ENCODE measurements at places on chromosomes 2 and 18. TPM values are rescaled to one million over a fixed set of nuclear protein-coding genes. Genes with fewer than 3 reads are reported as not detected.

DNA sequence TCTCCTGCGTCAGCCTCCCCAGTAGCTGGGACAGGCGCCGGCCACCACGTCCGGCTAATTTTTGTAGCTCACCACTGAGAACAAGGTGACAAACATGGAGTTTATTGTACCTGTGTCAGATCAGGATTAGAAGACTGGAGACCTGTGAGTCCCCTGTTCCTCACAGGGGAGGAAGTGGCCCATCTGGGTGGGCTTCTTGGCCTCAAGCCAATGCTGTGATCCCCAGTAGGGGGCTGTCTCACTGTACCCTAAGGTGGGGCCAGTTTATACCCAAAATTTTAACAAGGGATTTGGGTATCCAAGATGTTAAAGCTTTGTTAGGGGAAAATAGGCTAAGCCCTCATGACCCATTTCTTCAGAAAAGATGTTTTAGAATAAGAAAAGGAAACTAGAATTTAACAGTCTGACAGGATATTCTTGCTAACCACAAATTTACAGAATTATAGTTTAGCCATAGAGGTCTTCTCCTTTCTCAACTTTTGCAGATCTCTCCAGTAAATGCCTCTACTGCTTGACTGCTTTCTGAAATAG lies 16.3 kb downstream of the PCBP1 start:
- peaks cover 29% of the 10 kb centered on the region for H3K4me1 ChIP-seq
- H3K27me3 ChIP-seq = no peaks in the 10 kb centered on the region
- H3K4me3 ChIP-seq = no peak overlapping the region
- H3K36me3 ChIP-seq = no peaks in the 10 kb centered on the region
- peak overlapping the region; percentile 33 for H3K27ac ChIP-seq
- no peak for DNase-seq

GRCh38 chr2:238947243-238947760 lies 99.4 kb downstream of the TWIST2 start:
- no peak for DNase-seq
- H3K27me3 ChIP-seq = no peaks in the 10 kb centered on the region
- no peak overlapping the region for H3K4me3 ChIP-seq

- no peak for DNase-seq
- no peaks in the 10 kb centered on the region for H3K36me3 ChIP-seq
- H3K27me3 ChIP-seq = no peaks in the 10 kb centered on the region
- H3K27ac ChIP-seq = no peak overlapping the region
- no peak overlapping the region for H3K4me3 ChIP-seq
Measured at GRCh38 chr2:74702001-74702715, 48.1 kb downstream of the SEMA4F start.

DNA sequence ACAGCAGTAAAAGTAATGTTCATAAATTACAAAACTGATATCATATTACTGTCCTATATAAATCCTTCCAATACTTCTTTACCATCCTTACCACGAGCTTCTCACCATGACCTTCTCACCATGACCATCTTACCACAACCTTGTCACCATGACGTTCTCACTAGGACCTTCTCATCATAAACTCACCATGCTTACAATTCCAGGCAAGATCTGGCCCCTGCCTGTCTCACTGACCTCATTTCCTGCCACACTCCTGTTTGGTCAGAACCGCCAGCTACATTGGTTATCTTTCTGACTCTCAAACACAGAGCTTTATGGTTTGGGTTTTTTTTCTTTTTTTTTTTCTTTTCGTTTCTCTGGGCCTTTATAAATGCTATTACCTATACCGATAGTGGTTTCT lies 827.6 kb downstream of the RNF144A start:
- no peak overlapping the region for H3K27ac ChIP-seq
- H3K36me3 ChIP-seq = no peaks in the 10 kb centered on the region
- DNase-seq = no peak
- H3K27me3 ChIP-seq = no peaks in the 10 kb centered on the region

- H3K4me3 ChIP-seq = no peak overlapping the region
- DNase-seq = peak; percentile 84
- no peak overlapping the region for H3K27ac ChIP-seq
- H3K4me1 ChIP-seq = peaks cover 10% of the 10 kb centered on the region
- peaks cover 14% of the 10 kb centered on the region for H3K27me3 ChIP-seq
Measured at GRCh38 chr2:160918906-160919503, 241.2 kb upstream of the TANK start.

DNA sequence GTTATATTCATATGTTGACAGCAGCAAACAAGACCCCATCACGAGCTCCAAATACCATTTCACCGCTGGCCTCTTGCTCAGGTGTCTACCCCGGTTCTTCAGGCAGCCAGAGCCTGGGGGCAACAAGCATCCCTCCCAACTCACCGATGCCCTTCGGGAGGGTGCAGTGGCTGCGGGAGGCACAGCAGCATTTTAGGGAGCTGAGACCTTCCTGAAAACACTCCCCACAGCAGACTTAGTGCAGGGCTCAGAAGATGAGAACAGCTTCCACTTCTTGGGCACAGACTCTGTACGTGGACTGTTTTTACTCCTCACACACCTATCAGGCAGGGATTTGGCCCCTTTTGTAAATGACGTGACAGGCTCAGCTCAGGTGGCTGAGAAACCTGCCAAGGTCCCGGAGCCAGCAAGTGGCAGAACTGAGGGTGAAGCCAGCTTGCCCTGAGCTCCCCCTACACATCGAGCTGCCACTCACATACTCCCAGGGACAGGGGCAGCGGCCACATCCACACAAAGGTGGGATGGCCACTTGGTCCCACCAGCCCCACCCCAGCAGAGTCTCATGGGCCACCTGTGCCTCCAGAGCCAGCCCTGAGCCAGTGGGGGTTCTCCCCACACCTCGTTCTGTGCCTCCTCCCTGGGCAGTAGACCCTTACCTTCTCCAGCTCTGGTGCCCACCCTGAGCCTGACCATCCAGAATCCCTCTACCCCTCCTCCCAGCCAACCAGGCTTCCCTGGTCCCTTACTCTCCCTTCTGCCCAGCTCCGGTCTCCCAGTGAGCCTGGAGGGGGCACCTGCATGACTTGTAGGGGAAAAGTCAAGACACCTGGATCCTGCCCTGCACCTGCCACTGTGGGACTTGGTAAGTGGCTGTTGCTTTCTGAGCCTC lies 28.5 kb downstream of the CYP27C1 start:
- no peak overlapping the region for H3K4me3 ChIP-seq
- H3K27me3 ChIP-seq = no peaks in the 10 kb centered on the region
- peaks cover 31% of the 10 kb centered on the region for H3K4me1 ChIP-seq
- H3K36me3 ChIP-seq = no peaks in the 10 kb centered on the region

- no peak for DNase-seq
- H3K4me3 ChIP-seq = no peak overlapping the region
- no peaks in the 10 kb centered on the region for H3K36me3 ChIP-seq
- no peak overlapping the region for H3K27ac ChIP-seq
- H3K27me3 ChIP-seq = no peaks in the 10 kb centered on the region
- H3K4me1 ChIP-seq = no peaks in the 10 kb centered on the region
Measured at GRCh38 chr2:125652280-125652679, 1003.7 kb upstream of the GYPC start.

- H3K27ac ChIP-seq = no peak overlapping the region
- peak; percentile 63 for DNase-seq
- no peaks in the 10 kb centered on the region for H3K27me3 ChIP-seq
- H3K4me1 ChIP-seq = no peaks in the 10 kb centered on the region
- no peak overlapping the region for H3K4me3 ChIP-seq
Measured at GRCh38 chr2:3692375-3692774, 11.0 kb upstream of the DCDC2C start.

DNA sequence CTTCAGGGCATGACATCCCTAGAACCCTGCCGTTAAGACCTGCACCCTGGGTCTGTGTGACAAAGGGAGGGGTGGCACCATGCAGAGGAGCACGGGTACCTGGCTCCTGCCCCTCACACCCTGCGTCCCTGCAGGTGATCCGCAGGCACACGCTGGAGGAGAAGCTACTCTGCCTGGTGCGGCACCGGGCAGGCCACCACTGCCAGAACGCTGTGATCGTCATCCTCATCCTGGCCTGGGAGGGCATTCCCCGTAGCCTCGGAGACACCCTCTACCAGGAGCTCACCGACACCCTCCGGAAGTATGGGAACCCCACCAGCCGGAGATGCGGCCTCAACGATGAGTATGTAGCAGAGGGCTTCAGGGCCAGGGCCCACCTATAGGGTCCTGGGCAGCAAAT lies 60.0 kb downstream of the BOLA3 start:
- no peak overlapping the region for H3K4me3 ChIP-seq
- DNase-seq = no peak
- H3K27ac ChIP-seq = no peak overlapping the region
- H3K27me3 ChIP-seq = no peaks in the 10 kb centered on the region
- H3K36me3 ChIP-seq = 0 out of 2 replicates have a peak, but pooled peaks cover 4% of the 10 kb centered on the region

- H3K4me1 ChIP-seq = no peaks in the 10 kb centered on the region
- DNase-seq = no peak
- H3K27ac ChIP-seq = peak overlapping the region; percentile 45
- peaks cover 25% of the 10 kb centered on the region for H3K36me3 ChIP-seq
- H3K4me3 ChIP-seq = no peak overlapping the region
Measured at GRCh38 chr2:3585261-3586109, 9.4 kb upstream of the COLEC11 start.

DNA sequence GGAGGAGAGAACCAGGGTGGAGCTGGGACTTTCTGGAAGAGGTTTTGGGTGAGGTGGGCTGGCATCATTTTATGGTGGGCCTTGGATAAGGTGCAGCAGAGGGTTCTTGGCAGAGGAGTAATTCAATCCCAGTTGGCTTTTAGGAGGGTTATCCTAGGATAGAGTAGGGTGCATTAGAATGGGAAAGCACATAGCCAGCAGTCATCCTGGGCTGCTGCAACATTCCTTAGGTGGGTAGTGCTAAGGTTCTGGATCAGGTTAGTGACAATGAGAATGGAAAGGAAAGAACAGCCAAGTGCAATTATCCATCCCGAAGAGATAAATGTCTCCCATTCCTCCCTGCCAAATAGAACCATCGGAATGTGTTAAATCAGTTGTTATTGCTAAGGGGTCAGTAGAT lies 157.3 kb upstream of the SPRED2 start:
- no peak overlapping the region for H3K4me3 ChIP-seq
- no peaks in the 10 kb centered on the region for H3K4me1 ChIP-seq
- no peaks in the 10 kb centered on the region for H3K27me3 ChIP-seq
- DNase-seq = no peak
- H3K36me3 ChIP-seq = no peaks in the 10 kb centered on the region

- H3K27ac ChIP-seq = no peak overlapping the region
- H3K36me3 ChIP-seq = no peaks in the 10 kb centered on the region
- no peak overlapping the region for H3K4me3 ChIP-seq
- DNase-seq = no peak
- H3K27me3 ChIP-seq = no peaks in the 10 kb centered on the region
Measured at GRCh38 chr2:38438883-38439612, 62.0 kb upstream of the ATL2 start.

DNA sequence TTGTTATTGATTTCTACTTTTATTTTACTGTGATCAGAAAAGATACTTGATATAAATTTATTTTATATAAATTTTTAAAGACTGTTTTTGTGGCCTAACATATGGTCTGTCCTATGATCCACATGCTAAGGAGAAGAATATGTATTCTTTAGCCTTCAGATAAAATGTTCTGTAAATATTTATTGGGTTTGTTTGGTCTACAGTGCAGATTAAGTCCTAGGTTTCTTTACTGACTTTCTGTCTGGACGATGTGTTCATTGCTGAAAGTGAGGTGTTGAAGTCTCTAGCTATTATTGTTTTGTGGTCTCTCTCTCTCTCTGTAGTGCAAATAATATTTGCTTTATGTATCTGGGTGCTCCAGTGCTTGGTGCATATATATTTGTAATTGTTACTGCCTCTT lies 30.1 kb downstream of the OXER1 start:
- H3K27me3 ChIP-seq = no peaks in the 10 kb centered on the region
- H3K36me3 ChIP-seq = no peaks in the 10 kb centered on the region
- H3K4me1 ChIP-seq = no peaks in the 10 kb centered on the region
- H3K4me3 ChIP-seq = no peak overlapping the region
- no peak for DNase-seq
- H3K27ac ChIP-seq = no peak overlapping the region

- peaks cover 36% of the 10 kb centered on the region for H3K27me3 ChIP-seq
- no peaks in the 10 kb centered on the region for H3K36me3 ChIP-seq
- no peak overlapping the region for H3K4me3 ChIP-seq
- no peaks in the 10 kb centered on the region for H3K4me1 ChIP-seq
- no peak for DNase-seq
Measured at GRCh38 chr18:74587441-74587840, 10.2 kb upstream of the ZNF407 start.

Gene RNF152
- polyA plus RNA-seq = 1.2 TPM

Gene AOX1
- 1.4 TPM for polyA plus RNA-seq

Gene SFXN5
- polyA plus RNA-seq = 25.4 TPM

Gene COL5A2
- polyA plus RNA-seq = 6.7 TPM

Gene CIB4
- not detected for polyA plus RNA-seq

Gene DUSP19
- polyA plus RNA-seq = 1.9 TPM

Gene NETO1
- 13.0 TPM for polyA plus RNA-seq

Gene RESP18
- polyA plus RNA-seq = not detected

Gene GCG
- not detected for polyA plus RNA-seq

Gene ANO7
- polyA plus RNA-seq = 4.0 TPM

Gene FHOD3
- polyA plus RNA-seq = 2.7 TPM

Data from GM23338 (cell line).